ENCODE measurements at places on chromosomes 16 and 17. TPM values are rescaled to one million over a fixed set of nuclear protein-coding genes. Genes with fewer than 3 reads are reported as not detected.

Gene IGSF6
- total RNA-seq = not detected

Gene CRHR1
- 0.09 TPM for total RNA-seq

Gene TAC4
- total RNA-seq = not detected

Gene KRTAP4-3
- total RNA-seq = not detected

Gene SOX9
- total RNA-seq = 8.9 TPM

Gene KRT17
- total RNA-seq = 0.66 TPM

Gene SLFN14
- not detected for total RNA-seq

Gene LCAT
- 11.5 TPM for total RNA-seq

Gene ITGAL
- total RNA-seq = 0.07 TPM

Gene MRPL38
- 124 TPM for total RNA-seq

Gene KRTAP4-5
- total RNA-seq = not detected

Gene SLC35G6
- total RNA-seq = not detected

Gene ZSCAN10
- total RNA-seq = not detected

Gene XAF1
- total RNA-seq = not detected

Gene NHERF1
- 44.7 TPM for total RNA-seq

Gene KRTAP4-6
- not detected for total RNA-seq

Gene CFAP52
- total RNA-seq = 0.16 TPM

Gene ITFG1
- 39.8 TPM for total RNA-seq

Gene MAF
- 0.46 TPM for total RNA-seq

Gene CCDC47
- total RNA-seq = 136 TPM

Gene SEZ6L2
- 20.3 TPM for total RNA-seq

Gene RHBDL1
- 1.2 TPM for total RNA-seq

Gene ADAP2
- total RNA-seq = 3.1 TPM

Gene MYH8
- not detected for total RNA-seq

Gene TRIM65
- total RNA-seq = 34.3 TPM

Gene HOXB13
- 2.1 TPM for total RNA-seq

Gene ANKRD40CL
- total RNA-seq = not detected

Gene ZNF213
- 13.0 TPM for total RNA-seq

Gene GPS2
- total RNA-seq = 81.4 TPM

Gene KRT39
- not detected for total RNA-seq

Gene SLC25A10
- total RNA-seq = 26.6 TPM

Gene MEIOC
- 2.8 TPM for total RNA-seq

Gene CCL16
- total RNA-seq = not detected

Gene VAT1L
- total RNA-seq = not detected

Gene TEN1
- 23.0 TPM for total RNA-seq

Gene ATP2C2
- total RNA-seq = 0.22 TPM

Gene RDM1
- total RNA-seq = 3.4 TPM

Gene NRN1L
- 0.19 TPM for total RNA-seq

Gene NEUROD2
- 0.01 TPM for total RNA-seq

Gene GAS2L2
- 0.08 TPM for total RNA-seq

Gene ASB16
- 0.07 TPM for total RNA-seq

Gene KNOP1
- 39.2 TPM for total RNA-seq

Gene FLII
- total RNA-seq = 250 TPM

Gene SMIM22
- total RNA-seq = not detected

Gene CD300H
- total RNA-seq = not detected

Gene DNAH3
- total RNA-seq = 0.15 TPM

Gene AATK
- total RNA-seq = 0.55 TPM

Gene ASIC2
- 1.5 TPM for total RNA-seq

Gene LAT
- total RNA-seq = 2.7 TPM

Gene TOM1L1
- total RNA-seq = 31.5 TPM

Data from A549 treated with AZD2906 at 1 μM for 4 hours (cell line).